ENCODE measurements at places on chromosomes 5 and 9.
A peak's percentile ranks its signal among the peaks of the same experiment; 100 is the strongest.

- no peak for DNase-seq
These were observed 63.2 kb upstream of the CKMT2 start for GRCh38 chr5:81169924-81170323.

- no peak for DNase-seq
These were observed 2.6 kb downstream of the FABP6 start for GRCh38 chr5:160231783-160232342.

GRCh38 chr5:128736553-128736952 lies 198.5 kb upstream of the FBN2 start:
- DNase-seq: peak; percentile 56

DNA sequence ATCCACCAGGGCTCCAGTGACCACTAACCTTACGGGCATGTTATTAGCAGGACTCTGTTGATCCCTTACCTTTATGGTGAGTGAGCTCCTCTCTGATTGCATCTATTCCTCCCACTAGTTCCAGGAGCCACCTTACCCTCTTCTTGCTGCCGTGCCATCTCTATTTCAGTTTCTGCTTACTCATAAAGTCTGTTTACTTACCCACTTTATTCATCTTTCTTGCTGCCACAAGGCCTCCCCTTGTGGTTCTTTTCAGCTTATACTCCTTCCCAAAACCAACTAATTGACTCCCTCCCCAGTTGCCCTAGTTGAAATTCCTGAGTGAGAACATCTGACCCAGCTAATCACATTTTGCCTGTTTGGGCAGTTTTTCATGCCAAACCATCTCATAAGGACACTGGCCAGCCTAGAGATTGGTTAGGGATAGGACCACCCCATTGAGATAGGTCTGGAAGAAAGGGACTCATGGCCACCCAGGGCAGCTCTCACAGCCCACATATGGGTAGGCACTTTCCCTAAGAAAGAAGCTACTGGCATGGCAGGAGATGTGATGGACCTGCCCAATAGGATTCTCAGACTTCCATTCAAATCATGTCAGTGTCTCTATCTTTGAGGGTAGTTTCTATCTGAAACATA lies 412.7 kb downstream of the EFNA5 start:
- DNase-seq: no peak

DNA sequence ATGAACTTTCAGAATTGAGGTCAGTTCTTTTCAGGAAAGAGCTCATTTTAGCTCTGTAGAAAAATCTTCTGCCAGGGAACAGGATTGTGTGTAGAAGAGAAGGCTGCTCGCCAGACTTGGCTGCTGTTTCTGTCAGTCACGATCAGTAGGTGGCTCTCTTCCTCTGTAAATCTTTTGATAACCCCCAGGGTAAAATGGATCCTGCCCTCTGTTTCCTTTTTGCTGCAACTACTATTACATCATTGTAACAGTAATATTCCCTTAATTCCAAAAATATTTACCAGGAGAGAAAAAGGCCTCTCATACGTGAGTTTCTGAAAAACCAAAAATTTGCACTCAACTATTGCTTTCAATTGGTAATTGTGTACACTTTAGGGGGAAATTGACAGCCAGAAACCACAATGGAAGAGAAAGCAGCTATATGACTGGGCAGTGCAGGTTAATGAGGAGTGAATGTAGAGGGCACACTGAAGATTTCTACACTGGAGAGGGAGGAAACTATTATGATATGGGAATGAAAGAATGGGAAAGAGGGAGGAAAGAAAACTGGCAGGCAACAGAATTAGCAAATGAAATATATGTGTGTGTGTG lies 12.3 kb downstream of the IFNA21 start:
- peak; percentile 20 for DNase-seq

DNA sequence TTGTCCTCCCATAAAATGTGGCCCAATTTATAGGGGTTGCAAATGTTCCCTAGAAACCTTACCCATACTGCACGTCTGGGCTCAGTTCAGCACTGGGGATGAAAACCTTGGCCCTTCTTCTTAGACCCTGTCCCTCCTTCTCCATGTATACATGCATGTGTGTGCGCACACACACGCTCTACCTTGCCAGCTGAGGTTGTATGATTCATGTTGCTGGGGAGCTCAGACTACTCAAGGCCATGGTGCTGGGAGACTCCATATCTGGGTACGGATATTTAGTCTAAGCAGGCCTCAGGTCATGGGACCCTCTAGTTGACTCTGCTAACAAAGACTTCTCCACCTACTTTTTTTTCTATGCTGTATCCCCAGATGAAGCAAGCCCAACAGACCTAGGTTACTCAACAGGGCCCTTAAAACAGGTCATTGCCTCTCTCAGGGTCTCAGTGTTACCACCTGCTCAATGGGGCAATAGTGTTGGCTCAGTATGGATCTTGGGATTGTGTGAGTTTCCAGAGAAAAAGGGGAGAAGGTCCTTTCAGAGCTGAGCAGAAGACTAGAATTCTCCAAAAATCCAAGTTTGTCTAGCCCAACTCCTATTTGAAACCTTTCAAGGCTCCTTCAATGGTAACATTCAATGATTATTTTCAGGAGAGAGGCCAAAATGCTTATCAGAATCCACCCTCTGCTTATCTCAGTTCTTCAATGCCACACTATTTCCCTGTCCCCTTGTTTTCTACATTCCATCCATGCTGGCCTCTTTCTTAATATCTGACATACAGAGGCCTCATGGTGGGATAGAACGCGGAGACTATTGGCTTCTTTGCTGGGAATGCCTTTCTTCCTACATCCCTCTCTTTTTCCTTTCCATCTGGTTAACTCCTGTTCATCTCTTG lies 123.6 kb upstream of the PITX1 start:
- DNase-seq: no peak

DNA sequence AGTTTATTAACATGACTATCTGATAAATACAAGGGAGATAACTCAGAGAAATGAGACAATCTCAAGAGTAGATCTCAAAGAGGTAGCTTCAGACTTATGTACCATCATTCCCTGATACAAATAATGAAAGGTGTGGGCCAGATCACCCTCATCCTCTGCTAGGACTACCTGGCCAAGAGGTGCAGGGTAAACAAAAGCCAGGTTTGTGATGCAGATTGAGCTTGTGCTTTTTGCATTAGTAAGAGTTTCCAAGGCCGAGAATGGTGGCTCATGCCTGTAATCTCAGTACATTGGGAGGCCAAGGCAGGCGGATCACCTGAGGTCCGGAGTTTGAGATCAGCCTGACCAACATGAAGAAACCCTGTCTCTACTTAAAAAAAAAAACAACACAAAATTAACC lies 8.9 kb upstream of the SPIN1 start:
- no peak for DNase-seq

- DNase-seq: no peak
These were observed 92.4 kb upstream of the ANXA1 start for GRCh38 chr9:73059247-73059646.

DNA sequence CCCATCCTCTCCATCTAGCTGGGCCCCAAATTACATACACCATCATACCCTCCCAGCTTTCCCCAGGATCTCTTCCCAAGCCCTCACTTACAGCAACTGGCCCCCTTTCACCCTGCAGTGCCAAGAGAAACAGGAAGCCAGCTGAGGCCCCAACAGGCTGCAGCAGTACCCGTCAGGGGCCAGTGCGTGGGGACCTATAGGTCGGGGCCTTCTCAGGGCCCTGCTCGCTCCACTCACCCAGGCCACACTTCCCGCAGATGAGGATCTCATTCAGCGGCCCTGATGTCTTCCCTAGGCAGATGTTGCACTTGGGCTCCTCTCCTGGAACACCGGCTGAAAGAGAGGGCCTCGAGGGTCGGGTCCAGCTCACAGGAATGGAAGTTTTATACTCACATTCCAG lies 6.8 kb downstream of the PHF19 start:
- DNase-seq: no peak

- no peak for DNase-seq
These were observed 90.9 kb downstream of the PIK3R1 start for GRCh38 chr5:68306361-68307014.

DNA sequence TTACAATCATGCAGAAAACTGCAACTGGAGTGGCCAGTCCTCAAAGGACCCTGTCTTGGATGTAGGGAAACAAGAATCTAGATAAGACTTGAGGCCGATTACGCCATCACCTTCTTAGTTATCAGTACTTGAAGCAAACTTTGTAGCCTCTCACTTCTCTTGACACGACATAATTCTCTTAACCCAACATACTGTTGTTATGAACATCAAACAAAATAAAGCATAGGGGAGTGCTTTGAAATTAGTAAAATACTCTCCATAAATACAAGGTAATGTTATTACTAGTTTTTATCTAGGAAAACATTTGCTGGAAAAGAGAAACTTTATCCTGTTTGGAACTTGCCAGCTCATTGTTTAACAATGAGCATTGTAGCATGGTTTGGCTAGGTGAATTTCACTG lies 574.9 kb upstream of the DMAC1 start:
- no peak for DNase-seq

GRCh38 chr5:27855491-27855890 lies 817.1 kb upstream of the CDH9 start:
- no peak for DNase-seq

GRCh38 chr9:68870086-68870485 lies 143.8 kb downstream of the PRKACG start:
- DNase-seq: no peak

GRCh38 chr9:21576331-21577189 lies 94.4 kb upstream of the IFNE start:
- peak; percentile 96 for DNase-seq

DNA sequence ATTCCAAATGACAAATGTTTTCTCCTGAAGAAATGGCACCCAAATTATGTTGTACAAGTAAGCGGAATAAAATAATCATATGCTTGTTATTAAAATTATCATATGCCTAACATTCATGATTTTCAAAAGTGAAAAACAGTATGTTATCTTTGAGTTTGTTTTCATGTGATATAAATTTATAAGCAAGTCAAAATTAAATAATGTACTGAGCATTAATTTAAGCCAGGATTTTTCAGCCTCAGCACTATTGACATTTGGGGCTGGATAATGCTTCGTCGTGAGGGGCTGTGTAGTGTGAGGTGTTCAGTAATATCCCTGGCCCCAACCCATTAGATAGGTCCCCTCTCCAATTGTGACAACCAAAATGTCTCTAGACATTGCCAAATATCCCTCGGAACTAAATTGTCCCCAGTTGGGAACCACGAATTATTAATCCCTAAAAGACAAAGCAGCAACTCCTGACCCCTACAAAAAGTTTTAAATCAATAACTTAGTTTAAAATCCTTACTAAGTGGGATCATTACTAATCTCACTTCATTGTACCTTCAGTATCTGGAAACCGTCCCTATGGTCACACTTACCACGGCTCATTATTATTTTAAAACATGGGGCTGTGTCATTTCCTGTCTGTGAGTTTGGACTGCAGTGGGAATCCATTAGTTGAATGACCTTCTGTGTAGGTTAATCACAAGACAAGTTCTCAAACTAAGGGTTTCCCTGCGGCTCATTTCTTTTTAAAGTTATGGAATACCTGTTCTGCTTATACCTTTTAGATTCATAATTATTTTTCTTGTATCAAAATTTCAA lies 1.3 kb upstream of the NNT start:
- peak; percentile 22 for DNase-seq

- DNase-seq: peak; percentile 40
These were observed 172.5 kb upstream of the OTULINL start for GRCh38 chr5:14408969-14409586.

- DNase-seq: peak; percentile 31
These were observed 405.9 kb downstream of the TLE4 start for GRCh38 chr9:79977510-79978197.

- DNase-seq: no peak
These were observed 243.9 kb downstream of the ZNF608 start for GRCh38 chr5:124502551-124502950.

DNA sequence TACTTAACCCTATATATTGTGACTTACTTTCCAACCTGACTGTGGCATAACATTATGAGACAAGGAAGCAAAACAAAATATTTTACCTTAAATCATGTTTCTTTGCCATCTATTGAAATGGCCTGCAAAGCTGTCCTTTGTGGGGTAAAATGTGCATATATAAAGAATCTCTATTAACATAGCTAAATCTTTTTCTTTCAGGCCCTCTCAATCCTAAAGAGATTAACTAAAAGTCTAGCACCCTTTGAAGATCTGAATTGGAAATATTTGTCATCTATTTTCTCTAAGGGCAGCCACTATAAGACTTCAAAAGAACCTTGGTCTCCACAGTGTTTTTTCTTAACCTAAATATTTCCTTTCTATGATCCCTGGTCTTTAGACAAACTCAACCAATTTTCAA lies 5.0 kb upstream of the UNC13B start:
- DNase-seq: no peak

DNA sequence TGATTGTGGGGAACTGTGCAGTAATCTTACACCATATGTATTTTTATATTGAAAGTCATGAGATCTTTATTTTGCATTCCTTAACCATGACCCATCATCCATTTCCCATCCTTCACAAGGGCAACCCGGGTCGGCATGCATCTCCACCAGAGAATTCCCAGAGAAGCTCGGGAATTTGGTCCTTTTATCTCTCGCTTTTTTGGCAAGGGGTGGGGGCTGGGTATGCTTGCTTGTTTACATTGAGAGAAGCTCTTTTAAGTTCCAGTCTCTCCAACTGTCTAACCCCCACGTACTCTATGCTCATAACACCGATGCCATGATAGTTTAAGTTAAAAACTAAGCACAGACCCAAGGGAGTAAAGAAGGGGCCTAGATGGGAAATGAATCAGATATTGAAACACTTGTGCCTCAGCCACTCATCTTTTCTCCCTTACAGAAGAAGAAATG lies 109.9 kb upstream of the NFIB start:
- peak; percentile 97 for DNase-seq

DNA sequence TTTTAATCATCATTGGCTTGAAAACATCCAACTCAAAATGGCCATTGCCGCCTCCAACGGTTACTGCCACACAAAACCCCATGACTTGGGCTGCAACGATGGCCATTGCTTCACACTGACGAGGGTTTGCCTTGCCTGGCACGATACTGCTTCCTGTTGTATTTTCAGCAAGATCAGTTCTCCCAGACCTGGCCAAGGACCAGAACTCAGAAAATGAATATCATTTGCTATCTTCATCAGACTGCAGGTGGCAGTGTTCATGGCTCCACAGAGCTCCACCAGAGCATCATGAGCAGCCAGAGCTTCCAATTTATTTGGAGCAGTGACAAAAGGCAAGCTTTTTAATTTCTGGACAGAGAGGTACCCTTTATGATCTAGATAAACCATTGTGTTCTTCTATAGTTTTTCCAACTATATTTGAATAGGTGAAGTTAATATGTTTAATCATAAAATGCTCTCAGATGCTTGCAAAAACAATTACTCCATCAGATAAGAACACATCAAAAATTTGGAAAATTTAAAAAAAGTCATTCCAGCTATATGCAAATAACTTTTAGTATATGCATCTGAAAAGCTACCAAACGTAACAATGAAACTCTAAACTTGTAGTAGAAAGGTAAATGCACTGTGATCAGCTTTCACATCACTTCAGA lies 10.4 kb downstream of the AMACR start:
- DNase-seq: peak; percentile 87

GRCh38 chr5:96214442-96215197 lies 218.4 kb downstream of the PCSK1 start:
- DNase-seq: no peak

- no peak for DNase-seq
These were observed 15.7 kb upstream of the AGXT2 start for GRCh38 chr5:35063414-35063813.

GRCh38 chr9:88272986-88273385 lies 115.3 kb upstream of the SPIN1 start:
- no peak for DNase-seq

Data from fibroblast of skin of scalp (primary cell).